ENCODE measurements at places on chromosomes 3 and 15.

GRCh38 chr3:129022114-129023007 lies 21.3 kb downstream of the EFCC1 start:
- DNase-seq = no peak

DNA sequence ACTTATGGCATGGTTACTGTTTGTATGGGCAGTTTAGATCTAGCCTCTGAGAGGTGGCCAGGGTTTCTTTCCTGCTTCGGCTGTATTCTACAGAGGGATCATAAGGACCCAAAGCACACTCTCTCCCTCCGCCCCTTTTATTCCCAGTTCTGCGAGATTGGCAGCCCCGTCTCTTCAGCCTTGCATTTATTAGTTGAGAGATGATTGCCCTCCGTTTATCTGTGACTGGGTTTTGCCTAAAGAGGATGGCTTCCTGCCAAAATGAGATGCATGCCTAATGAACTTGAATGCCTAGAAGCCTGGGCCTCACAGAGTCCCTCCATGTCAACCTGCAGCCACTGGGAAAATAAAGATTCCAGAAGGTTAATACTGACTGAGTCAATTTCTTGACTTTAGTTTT lies 97.1 kb upstream of the CHL1 start:
- no peak for DNase-seq

DNA sequence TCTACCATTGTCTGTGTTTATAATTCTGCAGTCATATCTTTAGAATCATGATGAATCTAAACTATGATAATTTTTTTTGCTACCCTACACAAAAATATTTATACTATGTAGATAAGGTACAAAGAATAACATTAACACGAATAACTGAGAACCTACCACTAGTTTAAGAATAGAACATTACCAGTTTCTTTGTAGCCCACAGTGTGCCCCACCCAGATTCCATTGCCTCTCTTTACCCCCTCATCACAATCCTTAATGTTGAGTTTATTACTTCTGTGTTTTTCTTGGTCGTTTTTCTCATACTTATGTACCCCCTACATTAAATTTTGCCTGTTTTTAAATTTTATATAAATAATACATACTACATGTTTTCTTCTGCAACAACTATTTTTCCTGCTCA lies 140.5 kb downstream of the BBX start:
- no peak for DNase-seq

- DNase-seq = no peak
Observed at GRCh38 chr3:142732066-142732465, 8.2 kb downstream of the TRPC1 start.

DNA sequence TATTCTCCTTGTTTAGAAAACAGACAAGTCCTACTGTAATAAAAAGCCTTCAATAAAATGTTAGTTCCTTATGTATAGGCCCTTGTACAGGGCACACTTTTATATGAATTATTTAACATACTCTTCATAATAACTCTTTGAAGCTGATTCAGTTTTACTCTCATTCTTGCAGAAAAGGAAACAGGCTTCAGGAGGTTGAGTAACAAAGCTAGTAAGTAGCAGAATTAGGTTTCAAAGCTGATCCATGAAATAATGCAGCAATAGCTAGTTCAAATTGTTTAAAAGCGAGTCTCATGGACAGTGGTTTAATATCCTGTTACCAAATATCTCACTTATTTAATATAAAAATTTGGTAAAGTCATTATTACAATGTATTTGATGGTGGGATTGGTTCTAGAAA lies 25.0 kb downstream of the TCF12 start:
- no peak for DNase-seq

All from SW480 (cell line).